ENCODE measurements at places on chromosomes 13 and 19. TPM values are rescaled to one million over a fixed set of nuclear protein-coding genes. Genes with fewer than 3 reads are reported as not detected.
A peak's percentile ranks its signal among the peaks of the same experiment; 100 is the strongest.

GRCh38 chr13:23547000-23547590, 23.1 kb upstream of the TNFRSF19 start:
- DNase-seq, result no peak

DNA sequence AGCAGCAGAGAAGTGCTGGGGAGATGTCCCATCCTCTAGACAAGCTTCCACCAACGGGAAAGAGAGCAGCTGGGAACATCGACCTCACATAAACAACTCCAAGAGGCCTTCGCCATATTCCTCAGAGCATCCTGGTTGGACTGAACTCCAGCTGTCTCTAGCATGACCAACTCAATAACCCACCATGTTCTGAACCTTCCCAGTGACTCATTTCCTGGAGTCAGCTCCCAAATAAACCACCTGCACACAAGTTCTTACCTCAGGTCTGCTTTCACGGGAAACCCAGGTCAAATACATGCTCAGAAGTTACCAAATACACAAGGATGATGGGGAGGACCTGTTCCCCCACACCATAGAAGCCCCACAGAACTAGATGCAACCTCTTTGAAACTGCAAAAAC, 878.5 kb downstream of the UQCRFS1 start:
- DNase-seq, result no peak

Gene KIR3DL1
- polyA plus RNA-seq, result not detected

DNA sequence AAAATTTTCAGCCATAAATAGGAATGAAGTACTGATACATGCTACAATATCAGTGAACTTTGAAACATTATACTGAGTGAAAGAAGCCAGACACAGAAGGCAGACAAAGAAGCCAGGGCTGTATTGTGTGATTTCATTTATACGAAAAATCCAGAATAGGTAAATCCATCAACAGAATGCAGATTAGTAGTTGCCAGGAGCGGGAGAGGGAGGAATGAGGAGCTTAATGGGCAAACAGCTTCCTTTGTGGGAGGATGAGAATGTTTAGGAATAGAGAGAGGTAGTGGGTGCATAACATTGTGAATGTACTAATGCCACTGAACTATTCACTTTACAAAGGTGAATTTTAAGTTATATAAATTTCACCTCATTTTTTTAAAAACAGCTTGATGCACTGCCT, 103.3 kb upstream of the SERTM1 start:
- no peak for DNase-seq

GRCh38 chr13:100096526-100096925, 7.6 kb downstream of the PCCA start:
- no peak for DNase-seq

DNA sequence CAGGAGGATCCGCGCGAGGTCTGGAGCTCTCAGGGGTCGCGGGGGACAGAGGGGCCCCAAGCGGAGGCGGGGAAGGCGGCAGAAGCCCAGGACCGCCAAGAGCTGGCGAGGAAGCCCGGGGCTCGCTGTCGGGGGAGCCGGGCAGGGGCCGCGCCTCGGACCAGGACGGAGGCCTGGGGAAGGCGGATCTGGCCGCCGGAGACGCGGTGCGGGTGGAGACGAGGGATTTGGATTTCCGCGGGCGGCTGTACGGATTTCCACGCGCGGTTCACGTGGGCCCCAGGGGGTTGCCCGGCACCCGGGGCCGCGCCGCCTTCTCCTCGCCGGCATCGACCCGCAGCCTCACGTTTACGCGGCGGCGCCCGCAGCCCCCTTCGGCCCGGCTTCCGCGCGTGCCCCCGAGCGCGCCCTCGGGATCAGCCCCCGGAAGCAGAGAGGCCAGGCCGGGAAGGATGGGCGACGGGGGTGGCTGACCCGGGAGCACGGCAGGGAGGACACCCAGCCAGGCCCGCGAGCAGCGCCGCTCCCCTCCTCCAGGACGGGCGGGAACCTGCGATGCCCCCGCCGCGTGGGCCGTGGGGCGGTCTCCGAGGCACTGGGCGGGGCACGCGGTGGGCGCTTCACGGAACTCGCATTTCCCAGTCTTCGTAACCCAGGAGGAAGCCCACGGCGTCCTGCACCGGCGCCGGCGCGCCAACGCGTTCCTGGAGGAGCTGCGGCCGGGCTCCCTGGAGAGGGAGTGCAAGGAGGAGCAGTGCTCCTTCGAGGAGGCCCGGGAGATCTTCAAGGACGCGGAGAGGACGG, 4.7 kb downstream of the F7 start:
- DNase-seq, result no peak

DNA sequence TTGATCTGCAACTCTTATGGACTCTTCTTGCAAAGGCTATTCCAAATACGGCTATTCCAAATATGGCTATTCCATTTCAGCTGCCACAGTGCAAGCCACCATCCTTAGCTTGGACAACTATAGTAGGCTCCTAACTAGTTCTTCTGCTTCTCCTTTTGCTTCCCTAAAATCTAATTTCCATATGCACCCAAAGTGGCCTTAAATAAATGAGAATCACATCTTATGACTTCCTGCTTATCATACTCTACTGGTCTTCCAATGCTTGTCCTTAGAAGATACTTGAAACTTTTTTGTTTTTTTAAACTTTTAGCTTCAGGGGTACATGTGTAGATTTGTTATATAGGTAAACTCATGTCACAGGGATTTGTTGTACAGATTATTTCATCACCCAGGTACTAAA, 4.9 kb downstream of the UCHL3 start:
- DNase-seq, result no peak

Gene GAMT
- 279 TPM for polyA plus RNA-seq

Gene DLEU7
- 0.43 TPM for polyA plus RNA-seq

- DNase-seq, result no peak
Observed at GRCh38 chr19:23328211-23328610, 67.1 kb downstream of the ZNF91 start.

- no peak for DNase-seq
Observed at GRCh38 chr13:37667702-37668101, 69.1 kb upstream of the POSTN start.

GRCh38 chr13:105847527-105848291, 687.8 kb downstream of the EFNB2 start:
- peak; percentile 52 for DNase-seq

- peak; percentile 81 for DNase-seq
Observed at GRCh38 chr13:98977568-98978265, at the start of gene DOCK9. DOCK9 (minus strand) TSS chr13:98978064; CDS start chr13:98977909, 155 bp downstream.

GRCh38 chr19:47339196-47339880, 7.4 kb downstream of the C5AR2 start:
- no peak for DNase-seq

Data from muscle of arm (tissue), 14 donors.